CD4-positive, alpha-beta T cell treated with Interleukin-15 for 4 hours (primary cell): ENCODE measurements at places on chromosomes 13 and 19.

- no peak for DNase-seq
These were observed 901.7 kb downstream of the DIAPH3 start for GRCh38 chr13:59261928-59262488.

DNA sequence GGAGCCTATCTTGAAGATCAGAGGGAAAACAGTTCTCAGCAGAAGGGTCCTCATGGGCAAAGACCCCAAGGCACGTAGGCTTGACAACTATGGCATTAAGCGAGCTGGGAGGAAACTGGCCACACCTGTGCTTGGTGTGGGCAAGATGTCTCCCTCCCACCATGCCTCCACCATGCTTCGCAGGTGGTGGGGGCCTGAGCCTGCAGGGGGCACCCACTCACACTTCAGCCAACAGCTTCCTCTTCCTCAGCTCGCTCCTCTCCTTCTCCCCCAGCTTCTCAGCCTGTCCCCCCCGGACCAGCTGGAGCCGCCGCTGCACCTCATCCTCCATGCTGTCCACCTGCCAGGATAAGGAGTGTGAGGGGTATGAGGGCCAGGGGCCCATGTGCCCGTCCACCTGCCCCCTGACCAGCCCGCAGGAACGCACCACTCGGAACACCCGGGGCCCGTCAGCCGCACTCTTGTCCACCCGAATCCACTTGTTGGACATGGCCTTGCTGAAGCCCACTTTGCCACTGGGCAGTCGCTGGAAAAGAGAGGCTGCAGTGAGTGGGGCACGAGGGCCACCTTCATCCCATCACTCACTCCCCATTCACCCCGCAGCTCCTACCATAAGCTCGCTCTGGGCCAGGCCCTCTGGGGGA, 3.4 kb downstream of the FARSA start:
- no peak for DNase-seq

DNA sequence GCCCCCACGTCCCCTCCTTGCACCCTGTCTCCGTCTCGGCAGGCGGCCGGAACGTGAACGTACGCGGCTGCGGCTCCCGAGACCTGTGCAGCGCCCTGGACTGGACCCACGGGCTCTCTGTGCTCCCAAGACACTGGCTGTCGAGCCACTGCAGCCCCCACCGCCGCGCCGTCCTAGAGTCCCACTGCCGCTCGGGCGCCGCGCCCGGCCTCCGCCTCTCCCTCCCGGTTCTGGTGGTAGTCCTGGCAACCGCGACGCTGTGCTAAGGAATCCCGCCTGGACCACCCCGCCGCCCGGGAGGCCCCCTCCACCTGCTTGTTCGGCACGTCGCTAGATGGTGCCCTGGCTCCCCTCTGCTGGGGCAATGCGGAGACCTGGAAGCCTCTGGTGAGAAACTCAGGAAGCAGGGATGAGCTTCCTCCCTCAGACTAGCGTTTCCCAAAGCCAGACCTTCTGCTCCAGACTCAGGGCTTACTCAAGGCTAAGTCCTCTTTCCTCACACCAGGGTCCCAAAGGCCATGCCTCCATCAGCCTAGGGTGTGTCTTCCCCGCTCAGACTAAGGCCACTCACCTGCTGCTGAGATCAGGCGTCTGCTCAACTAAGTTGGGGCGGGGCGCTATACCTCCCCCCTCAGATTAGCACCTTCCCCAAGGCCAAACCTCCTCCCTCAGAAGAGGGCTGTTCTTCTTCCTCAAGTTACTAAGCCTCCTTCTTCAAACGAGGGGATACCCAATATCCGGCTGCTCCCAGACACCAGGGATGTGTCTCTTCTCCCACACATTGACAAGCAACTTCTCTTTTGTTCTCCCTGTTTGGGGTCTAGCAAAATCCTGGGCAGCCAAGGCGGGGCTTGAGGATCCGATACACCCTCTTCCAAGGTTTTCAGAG, 16.1 kb upstream of the IRGC start:
- DNase-seq: no peak

GRCh38 chr19:55092423-55093318, 17.0 kb downstream of the EPS8L1 start:
- no peak for DNase-seq

GRCh38 chr13:112346173-112346898, 29.8 kb upstream of the SPACA7 start:
- no peak for DNase-seq

- DNase-seq: no peak
These were observed 9.1 kb downstream of the SLITRK5 start for GRCh38 chr13:87680298-87680697.

DNA sequence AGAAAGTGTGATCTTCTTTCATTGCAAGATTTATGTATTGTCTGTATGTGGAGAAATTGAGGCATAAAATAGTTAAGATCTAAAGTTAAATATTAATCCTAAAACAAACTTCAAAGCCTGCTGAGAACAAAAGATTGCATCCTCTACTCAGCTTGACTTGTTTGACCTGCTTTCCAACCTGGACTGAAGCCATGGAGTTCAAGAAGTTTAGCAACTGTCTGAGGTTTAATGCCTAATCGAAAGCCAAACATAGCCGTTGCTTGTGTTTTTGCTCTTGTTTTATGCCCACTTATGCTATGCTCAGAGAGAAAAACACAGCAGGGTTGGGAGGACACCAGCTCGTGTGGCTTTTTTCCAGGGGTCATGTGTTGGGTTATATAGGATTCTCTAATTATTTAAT, 135.6 kb downstream of the NUFIP1 start:
- no peak for DNase-seq

GRCh38 chr19:40510526-40511115, 43.8 kb downstream of the SPTBN4 start:
- no peak for DNase-seq

- DNase-seq: no peak
These were observed 27.7 kb upstream of the MBNL2 start for GRCh38 chr13:97194479-97194878.

- DNase-seq: no peak
These were observed 470.9 kb downstream of the IRS2 start for GRCh38 chr13:109315481-109315880.

DNA sequence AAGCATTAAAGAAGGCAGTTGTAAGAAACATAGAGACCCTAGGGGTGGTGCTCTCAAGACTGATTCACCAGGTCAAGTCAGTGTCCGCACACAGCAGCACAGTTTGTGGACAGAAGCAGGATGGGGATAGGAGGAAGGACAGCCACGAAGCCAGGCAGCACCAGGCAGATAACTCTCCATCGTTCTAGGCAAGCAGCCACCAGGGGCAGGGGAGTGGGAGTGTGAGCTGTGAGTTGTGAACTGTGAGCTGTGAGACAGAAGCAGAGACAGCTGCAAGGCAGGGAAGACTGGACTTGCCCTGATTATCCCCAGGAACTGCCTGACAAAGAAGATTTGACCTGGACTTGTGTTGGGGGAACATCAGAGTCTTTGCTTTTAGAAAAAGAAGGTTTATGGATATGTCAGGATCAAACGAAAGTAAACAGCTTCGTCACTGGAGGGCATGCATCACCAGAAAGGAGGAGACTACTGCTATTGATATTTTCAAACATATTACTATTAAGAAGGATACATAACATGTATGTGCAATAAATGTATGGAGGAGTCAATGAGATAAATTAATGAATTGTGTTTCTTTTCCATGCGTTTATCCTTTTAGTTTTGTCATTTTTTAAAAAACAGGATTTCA, 286.1 kb downstream of the IRS2 start:
- no peak for DNase-seq

DNA sequence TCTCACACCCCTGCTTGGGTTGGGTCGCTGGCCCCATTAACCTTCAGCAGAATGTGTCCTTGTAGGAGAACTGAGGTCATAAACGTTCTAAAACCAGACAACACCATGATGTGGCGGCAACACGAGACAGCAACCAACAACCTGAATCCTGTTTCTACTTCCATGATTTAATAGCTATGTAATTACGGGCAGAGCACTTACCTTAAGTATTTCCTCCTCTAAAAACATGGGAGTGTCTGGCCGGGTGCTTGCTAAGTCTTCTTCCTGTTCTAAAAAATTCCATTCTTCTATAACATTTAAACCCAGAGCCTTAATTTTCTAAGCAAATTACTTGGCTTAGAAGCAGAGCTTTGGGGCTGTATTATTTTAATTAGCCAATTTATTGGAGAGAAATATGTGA, 33.5 kb upstream of the IRS2 start:
- DNase-seq: no peak

GRCh38 chr13:71169180-71169579, 697.8 kb downstream of the DACH1 start:
- no peak for DNase-seq

GRCh38 chr19:50416034-50416977, 2.4 kb upstream of the SPIB start:
- DNase-seq: no peak

DNA sequence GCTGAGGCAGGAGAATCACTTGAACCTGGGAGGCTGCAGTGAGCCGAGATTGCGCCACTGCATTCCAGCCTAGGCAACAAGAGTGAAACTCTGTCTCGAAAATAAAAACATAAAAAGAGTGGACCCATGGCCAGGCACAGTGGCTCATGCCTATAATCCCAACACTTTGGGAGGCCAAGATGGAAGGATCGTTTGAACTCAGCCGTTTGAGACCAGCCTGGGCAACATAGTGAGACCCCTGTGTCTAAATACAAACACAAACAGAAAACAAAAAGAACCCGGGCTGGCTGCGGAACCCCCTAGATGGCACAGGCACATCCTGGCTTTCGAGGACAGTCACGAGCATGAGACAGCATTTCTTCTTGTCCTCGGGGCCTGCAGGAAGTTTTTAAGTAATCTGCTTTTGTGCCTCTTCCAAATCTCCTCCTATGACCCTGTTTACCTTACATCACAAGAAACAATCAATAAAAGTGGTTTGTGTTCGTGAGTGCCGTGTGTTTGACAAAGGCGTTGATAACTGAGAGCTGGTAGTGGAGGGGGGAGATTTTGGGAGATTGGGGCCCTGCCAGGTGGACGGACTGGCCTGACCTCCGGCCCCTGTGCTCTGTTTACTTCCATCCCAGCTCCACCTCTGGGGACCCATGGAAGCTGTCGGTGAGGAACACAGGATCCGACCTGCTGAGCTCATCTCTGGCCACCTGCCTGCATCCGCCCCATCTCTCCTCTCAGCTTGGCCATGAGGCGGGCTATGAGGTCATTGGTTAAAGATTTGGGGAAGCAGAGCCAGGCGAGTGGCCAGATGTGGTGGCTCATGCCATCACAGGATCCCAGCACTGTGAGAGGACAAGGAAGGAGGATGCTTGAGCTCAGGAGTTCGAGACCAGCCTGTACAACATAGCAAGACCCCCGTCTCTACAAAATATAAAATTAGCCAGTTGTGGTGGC, 5.9 kb upstream of the GDF15 start:
- no peak for DNase-seq

DNA sequence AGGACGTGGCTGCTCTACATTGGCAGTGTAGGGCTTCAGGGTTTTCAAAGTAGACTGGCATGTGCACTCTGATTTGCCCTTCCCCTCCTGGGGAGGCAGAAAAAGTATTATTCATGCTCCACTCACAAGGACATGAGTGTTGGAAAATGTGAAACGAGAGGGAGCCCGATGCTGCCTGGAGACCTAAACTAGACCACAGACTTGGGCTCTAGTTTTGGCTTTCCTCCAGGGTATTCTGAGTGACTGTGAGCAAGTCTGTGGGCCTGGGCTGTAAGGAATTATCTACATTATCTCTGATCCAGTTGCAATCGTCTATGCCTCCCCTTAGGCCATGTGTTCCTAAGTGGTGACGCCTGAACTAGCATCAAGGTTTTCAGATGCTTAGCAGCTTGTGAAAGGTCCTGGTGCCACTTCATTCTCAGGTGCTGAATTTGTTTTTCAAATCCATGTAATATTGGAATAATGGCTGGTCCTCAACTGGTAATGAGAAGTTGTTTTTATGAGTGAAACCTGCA, 55.0 kb downstream of the MRPL57 start:
- DNase-seq: no peak

DNA sequence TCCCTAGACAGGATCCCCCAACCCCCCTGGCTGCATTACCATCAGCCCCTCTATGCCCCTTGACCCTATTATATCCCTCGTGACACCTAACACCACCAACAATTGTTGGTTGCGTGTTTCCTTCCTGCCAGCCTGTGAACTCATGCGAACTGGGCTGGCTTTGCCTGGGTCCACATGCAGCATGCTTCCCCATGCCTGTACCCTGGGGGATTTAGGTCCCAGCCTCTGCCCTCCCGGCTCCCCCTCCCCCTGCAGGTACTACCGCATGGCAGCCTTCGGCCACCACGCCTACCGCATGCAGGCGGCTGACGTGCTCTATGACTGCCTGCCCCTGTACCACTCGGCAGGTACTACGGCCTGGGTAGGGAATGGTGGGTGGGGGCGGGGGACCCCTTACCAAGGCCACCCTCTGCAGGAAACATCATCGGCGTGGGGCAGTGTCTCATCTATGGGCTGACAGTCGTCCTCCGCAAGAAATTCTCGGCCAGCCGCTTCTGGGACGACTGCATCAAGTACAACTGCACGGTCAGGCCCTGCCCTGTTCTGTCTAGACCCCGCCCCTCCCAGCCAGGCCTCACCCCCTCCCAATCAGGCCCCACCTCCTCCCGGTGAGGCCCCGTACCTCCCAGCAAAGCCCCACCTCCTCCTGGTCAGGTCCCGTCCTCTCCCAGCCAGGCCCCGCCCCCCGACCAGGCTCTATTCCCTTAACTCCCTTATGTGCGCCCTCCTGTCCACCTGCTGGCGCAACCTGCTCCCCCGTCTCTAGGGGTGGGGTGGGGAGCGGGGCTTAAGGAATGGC, 18.5 kb downstream of the SLC27A1 start:
- DNase-seq: peak; percentile 78

GRCh38 chr19:17957149-17957849, 9.6 kb upstream of the KCNN1 start:
- DNase-seq: no peak

DNA sequence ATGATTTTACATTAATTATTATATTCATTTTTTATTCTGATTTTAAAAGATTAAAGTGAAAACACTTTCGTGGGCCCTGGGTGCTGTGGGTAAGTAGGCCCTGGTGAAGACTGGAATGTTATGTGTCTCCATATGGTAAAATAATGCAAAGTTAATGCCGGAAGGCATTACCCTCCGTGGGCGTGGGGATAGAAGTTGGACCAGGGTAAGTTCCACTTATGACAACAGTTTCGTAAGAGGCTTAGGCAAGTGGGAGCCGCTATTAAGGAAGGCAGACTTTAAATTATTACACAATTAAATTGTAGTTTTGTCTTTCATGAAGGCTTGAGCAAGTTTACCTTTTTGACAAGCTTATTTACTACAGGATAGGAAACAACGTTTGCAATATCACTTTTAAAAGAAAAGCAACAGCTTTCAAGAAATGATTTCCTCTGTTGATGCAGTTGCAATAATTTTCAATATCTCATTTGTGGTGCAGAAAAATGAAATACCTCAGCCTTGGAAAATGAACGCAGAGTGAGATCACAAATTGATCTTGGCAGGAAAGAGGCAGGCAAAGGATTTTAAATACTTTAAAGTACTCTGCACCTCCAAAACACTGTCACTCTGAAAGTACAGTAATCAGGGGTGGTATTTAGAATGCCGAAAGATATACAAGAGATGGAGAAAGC, 310.6 kb downstream of the DCT start:
- DNase-seq: no peak

GRCh38 chr19:18122860-18123795, 25.6 kb downstream of the MAST3 start:
- no peak for DNase-seq
